ENCODE measurements at places on chromosomes 7 and 10.

DNA sequence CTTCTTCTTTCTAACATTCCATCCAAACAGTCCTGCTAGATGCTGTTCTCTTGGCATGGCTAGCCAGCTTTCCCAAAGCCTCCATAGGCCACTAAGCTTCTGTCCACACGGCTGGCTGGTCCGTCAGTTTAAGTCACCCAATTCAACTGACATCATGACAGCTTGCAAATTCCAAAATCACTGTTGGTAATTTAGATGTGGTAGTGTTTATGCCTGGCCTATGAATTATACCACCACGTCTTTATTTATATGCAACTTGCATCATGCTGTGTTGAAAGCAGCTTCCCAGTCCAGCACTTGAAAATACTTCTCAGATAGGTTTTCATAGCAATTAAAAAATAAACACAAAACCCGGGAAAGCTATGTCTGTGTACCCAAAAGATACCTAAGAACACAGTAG, 2.2 kb upstream of the VIM start:
- no peak for DNase-seq

DNA sequence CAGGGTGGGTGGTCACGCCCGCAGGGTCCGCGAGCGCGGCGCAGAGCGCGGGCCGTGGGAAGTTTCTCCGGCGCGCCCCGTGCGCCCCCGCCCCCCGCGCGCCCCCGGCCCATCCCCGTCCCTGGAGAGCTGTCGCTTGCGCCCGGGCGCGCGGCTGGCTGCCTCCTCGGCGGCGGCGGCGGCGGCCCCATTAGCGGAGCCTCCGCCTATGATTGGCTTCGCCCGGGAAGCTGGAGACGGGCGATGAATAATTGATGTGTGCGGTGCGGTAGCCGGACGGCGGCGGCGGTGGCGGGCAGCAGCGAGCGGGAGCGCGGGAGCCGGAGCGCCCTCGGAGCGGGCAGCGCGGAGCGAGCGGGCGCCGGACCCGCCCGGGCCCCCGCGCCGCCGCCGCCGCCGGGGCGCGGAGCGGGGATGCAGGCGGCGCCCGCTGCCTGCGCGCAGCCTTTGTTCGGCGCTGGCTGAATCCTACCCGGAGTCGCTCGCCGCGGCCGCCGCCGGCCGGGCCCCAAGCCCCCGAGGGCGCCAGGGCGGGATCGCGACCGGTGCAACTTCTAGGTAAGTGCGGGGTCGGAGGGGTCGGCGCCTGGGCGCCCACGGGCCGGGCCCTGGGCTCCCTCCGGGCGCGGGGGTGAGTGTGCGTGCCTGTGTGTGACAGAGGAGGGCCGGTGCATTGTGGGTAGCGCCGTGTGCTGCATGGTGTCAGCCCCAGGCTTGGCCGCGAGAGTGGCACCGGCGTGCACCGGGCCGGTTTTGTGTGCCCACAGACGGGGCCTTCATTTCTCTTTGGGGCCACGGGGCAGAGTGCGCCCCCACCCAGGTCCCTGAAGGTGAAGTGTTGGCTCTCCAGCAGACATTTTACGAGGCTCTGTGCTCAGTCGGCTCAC, 103.8 kb upstream of the PPIF start:
- peak; percentile 81 for DNase-seq

- no peak for DNase-seq
These were observed 94.5 kb downstream of the MMRN2 start for GRCh38 chr10:86862786-86863483.

GRCh38 chr10:46992803-46993561, 81.8 kb downstream of the PTPN20 start:
- DNase-seq = peak; percentile 18

DNA sequence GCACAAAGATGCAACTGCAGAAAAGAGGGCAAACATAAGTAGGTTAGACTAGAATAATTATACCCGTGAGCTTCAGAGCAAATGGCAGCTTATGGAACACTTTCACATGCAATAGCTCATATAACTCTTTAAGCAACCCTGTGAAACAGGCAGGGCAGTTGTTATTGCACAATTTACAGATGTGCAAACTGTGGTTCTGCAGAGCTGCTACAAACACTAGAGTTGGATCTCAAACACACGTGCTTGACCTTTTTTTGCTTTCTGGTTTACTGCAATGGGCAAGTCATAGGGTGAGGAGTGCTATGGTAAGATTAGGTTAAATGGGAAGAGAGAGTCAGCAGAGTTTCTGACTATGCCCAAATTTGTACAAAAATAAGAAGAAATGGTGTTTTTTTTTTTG, 610.8 kb downstream of the GATA3 start:
- no peak for DNase-seq

GRCh38 chr10:114758331-114758730, 63.2 kb upstream of the FHIP2A start:
- DNase-seq = no peak

DNA sequence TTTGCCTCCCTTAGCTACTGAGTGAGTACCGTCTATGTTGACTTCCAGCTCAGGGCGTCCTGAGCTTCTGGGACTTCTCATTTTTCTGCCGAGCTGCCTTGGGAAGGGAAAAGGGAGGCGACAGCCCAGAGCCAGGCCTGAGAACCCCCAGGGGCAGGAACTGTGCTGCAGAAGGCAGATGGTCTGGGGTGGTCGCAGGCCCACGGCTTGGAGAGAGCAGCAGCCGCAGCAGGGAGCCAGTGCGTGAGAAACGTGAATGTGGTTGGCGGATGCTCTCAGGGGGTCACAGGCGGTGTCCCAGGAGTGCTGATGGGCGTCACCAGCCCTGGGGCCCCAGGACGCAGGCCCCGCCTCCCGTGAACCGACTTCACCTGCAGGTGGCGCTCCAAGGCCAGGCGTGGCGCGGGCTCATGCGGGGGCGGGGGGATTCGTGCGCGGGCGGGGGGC, 9.2 kb upstream of the PWWP2B start:
- DNase-seq = peak; percentile 39

DNA sequence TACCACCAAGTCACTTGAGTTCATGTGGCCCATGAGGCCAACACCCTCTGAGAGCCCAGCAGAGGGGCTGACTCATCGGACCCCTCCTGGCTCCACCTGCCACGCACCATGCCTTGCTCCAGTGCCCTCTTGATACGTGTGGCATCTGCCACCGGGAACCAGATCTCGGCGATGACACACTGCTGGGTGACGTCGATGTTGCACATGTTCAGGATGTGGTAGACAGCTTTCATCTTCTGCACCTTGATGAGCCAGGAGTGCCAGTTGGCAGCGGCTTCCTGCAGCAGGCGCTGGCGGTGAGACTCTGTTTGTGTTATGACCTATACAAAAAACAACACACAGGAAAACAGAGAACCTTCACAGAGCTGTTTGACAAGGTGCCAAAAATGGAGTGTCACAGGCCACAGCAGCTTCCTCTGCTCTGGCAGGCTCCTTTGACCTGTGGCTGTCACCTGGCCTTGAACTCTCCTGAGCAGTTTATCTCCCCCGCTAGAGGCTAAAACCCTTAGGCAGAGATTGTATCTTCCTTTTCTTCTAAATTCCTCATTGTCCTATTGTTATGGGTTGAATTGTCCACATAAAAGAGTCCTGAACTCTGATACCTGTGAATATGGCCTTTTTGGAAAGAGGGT, 45.2 kb upstream of the TMEM213 start:
- peak; percentile 67 for DNase-seq

DNA sequence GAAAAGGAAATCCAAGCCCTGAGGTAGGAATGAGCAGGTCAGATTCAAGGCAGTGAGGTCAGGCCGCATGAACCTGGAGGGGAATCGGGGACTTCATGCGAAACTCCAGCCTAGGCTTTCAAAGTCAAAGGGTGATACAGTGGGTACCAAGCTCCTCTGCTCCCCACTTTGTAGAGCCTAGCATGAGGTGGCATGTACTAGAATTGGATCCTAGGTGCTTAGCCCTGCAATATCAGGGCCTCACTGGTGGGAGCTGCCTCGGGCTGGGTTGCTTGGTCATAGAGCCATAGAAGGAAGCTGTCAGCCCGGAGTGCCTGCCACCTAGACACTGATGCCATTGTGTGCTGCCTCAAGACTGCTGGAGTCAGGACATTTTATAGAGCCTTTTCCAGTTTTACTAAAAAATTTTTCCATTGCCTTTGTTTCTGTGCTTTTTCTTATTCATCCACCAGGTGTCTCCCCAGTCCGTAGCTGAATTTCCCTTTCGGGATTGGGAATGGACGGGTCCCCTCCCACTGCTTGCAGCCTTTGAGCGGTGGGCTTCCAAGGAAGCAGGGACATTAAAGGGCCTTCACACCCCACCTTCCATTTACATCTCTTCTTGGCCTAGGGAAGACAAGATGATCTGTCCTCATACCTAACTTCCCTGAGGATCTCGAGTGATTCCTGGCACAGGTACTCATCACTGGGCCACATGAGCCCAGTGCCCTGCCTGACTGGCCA, 5.5 kb upstream of the LZTS2 start:
- DNase-seq = no peak

DNA sequence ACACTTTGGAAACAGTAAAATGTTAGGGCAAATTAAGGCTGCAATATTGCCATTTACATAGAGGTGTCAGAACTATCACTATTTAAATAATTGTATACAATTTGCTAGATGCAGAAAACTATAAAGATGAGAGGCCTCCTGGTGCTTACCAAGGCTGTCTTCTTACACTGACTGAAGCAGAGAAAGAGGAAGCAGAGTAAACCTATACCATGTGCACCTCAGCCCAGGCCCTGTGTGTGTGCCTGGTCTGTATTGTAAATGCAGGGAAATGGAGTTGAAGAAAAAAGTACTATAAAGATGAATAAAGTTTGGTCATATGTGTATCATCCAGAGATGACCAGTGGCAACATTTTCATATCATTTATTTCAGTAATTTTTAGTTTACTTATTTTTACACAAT, 29.2 kb downstream of the ELMO1 start:
- no peak for DNase-seq

GRCh38 chr7:80816806-80817205, 102.0 kb downstream of the SEMA3C start:
- DNase-seq = no peak

GRCh38 chr7:155066417-155066950, 3.6 kb upstream of the HTR5A start:
- no peak for DNase-seq

GRCh38 chr7:8511855-8512254, 78.4 kb downstream of the NXPH1 start:
- DNase-seq = no peak

- no peak for DNase-seq
These were observed 1.4 kb downstream of the ZMIZ1 start for GRCh38 chr10:79070081-79070605.

DNA sequence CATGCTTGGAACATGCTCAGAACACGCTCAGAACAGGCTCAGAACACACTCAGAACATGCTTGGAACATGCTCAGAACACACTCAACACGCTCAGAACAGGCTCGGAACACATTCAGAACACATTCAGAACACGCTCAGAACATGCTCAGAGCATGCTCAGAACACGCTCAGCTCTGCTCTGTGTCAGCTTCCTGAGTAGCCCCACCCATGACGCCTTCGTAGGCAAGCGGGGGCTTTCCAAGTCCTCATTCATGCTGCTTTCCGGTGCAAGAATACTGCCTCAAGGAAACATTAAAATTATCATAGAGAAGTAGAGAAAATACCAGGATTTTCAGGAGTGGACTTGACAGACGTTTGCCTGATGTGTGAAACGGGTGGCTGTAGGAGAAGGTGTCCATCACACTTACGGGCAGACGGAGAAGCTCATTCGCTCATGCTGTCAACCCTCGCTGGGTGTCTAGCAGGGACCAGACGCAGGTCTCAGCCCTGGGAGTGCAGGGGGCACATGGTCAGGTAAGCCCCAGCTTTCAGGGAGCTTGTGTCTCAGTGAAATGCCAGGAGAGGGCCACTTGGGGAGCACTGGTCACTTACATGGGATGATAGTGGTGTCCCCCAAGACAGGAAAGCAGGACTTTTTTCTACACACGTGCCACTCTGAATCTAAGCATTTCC, 24.7 kb downstream of the EN2 start:
- DNase-seq = no peak

DNA sequence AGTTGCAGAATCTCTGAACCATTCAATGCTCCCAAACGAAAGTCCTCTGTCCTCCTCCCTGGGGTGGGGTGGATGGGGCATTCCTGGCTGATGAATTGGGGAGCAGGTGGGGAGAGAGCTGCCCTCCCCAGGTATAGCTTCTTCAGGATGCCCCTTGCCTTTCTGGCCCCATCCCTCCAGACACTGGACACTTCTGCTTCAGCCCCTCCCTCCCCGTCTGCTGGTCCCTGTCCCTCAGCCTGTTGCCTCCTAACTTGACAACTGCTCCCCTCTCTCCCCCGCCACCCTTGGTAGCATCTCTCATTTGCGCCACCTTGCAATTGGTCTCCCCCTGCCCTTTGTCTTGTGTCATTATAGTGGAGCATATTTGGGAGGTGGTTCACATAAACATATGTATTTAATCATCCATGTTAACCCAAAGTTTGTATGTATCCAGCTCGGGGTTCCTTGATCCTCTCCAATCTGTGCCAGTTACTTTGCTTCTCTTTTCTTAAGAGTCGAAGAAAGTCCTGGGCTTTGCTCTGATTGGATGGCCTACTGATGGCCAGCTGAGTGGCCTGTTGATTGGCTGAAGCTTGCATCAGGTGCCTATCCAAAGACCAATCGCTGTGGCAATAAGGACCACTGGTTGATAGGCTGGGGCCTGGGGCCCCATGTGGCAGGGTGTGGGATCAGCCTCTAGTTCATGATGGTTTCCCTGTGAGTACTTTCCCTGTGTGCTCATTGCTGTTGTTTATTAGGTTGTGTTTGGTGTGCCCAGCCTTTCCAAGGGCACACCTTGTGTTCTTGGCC, 4.0 kb upstream of the GCK start:
- no peak for DNase-seq

DNA sequence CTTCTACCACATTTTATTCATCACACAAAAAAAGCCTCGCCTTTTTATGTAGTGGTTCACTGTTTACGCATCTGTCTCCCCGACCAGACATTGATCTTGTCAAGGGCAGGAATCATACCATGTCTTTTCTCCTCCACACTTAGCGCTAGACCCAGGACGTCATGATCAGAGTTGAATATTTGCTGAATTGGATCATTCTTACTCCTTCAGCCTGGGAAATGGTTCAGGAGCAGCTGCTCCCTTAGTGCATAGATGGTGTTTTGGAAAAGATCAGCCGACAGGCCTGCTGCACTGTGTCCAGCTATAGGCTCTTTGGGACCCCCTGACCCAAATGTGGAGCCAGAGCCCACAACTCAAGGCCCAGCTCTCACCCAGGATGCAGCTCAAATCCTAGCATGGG, 249.1 kb upstream of the TMEM72 start:
- DNase-seq = no peak
